Stimulated activated CD4-positive, alpha-beta T cell treated with anti-CD3 and anti-CD28 coated beads, TNF-alpha, amount 100 ng/mL, for 1 hour (primary cell): ENCODE measurements at places on chromosomes 7 and 10.

DNA sequence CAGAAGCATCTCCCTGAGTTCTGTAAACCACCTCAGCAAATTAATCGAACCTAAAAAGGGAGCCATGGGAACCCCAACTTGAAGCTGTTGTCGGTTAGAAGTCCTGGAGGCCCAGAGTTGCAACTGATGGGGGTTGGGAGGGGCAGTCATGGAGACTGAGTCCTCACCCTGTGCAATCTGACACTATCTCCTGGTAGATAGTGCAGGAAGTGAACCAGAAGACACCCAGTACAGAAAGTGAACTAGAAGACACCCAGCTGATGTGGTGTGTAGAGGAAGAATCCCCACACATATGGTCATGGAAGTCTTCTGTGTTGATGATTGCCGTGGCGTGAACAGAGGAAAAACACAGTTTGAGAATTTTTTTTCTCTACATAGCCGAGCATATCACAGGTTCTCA, 58.8 kb upstream of the SRRM3 start:
- no peak for DNase-seq

GRCh38 chr10:132420469-132420980, 23.5 kb downstream of the PWWP2B start:
- no peak for DNase-seq

DNA sequence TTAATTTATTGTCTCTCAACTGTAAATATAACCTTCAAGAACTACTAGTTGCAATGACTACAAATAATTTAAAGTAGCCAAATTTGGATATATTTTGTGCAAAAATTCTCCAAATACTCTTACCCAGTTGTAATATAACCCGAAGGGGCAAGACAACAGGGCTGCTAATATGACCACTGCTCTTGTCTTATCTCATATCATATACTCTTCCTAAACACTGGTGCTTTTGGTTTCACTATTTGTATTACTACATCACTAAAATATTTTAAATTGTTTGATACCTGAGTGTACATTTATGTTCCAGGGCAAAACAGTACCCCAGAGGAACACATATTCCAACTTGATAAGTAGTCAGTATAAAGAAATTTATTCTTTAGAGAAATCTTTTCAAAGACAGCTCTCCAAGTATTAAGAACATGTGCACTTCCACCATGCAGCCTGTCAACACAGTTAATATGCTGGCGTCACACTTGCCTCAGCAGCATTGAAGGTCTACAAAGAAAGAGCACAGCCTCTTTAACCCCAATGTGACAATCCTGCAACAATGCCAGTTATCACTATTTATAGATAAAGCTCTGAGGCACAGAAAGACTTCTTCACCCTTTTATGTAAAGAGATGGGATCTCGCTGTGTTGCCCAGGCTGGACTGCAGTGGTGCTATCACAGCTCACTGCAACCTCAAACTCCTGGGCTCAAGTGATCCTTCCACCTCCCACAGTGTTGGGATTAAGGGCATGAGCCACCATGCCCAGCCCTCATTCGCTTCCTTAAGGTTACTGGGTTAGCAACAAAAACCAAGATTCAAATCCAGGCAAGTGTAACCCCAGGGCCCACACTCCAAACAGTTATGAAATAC, 37.8 kb downstream of the RHEB start:
- DNase-seq: no peak

GRCh38 chr7:134284952-134285351, 31.8 kb downstream of the SLC35B4 start:
- no peak for DNase-seq

- DNase-seq: no peak
These were observed 66.1 kb upstream of the STK17A start for GRCh38 chr7:43516581-43517342.
